ENCODE measurements at places on chromosomes 11 and 22.
A peak's percentile ranks its signal among the peaks of the same experiment; 100 is the strongest.

DNA sequence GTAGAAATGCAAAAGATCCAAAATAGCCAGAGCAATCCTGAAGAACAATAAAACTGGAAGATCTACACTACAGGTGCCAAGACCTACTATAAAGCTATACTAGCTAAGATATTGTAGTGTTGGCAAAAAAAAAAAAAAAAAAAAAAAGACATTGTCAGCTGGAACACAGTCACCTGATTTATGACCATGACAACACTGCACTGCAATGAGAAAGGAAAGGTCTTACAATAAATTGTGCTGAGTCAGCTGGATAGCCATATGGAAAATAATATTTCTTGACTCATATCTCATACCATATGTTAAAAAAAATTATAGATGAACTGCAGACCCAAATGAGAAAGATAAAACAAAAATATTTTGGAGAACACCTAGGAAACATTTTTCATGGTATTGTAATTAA lies 3.1 kb upstream of the PANX3 start:
- DNase-seq: no peak

DNA sequence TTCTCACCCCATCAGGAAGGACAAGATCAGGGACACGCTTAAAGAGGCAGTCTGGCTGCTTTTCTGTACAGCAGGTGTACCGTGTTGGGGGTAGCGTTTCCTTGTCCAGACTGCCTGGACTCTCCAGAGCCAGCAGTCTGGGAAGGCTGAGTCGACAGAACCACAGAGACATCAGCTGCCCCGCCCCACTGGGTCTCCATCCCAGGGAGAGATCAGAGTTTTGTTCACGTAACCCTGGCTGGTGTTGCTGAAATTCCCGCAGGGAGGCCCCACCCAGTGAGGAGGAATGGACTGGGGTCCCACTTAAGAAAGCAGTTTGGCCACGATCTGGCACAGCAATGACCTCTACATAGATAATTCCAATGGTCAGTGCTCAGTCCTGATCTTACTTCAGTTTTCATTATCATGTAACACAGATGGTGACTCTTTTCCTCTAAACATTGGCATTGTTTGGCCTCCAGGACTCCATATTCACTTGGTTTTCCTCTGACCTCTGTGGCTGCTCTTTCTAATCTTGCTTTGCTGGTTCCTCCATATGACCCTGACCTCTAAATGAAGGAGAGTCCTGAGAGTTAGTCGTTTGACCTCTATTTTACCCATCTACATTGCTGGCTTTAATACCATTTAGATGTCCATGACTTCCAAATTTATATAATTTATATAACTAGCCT lies 89.6 kb upstream of the LRRC55 start:
- DNase-seq: no peak

DNA sequence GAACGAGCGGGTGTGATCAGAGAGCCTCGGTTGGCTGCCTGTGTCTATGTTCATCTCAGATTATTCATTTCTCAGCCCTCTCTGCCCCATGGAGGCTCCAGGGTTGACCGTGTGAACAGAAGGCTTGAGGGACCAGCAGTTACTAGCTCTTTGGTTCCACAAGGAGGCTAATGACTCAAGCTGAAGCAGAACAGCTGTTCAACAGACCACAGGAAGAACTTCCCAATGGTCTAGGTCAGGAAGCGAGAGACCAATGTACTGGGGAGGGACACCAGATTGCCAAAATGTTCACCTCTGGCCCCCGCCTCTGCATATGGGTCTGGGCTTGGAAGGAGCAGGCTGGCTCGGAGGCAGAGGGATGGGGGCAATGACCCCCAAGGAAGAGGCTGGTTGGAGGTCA lies 14.7 kb upstream of the PDE2A start:
- no peak for DNase-seq

GRCh38 chr22:24095826-24096757 lies 85.0 kb downstream of the CABIN1 start:
- DNase-seq: peak; percentile 21

DNA sequence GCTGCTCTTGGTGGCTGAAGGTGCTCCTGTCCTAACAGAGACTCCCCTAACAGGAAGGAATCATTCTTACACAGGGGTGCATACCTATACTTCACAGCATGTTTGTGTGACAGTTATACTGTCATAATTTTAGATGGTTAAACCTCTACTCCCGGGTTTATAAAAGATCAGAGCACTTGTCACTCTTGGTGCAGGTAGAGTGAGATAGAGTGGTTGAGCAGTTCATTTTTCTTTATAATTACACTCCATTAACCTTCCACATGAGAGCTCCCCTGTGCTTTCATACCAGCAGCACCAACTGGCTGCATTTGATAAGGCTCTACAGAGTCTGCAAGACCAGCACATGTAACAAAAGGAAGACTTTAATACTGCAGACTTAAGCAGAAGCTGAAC lies 72.9 kb downstream of the LARGE2 start:
- DNase-seq: no peak

GRCh38 chr11:84714316-84714780 lies 912.8 kb downstream of the DLG2 start:
- DNase-seq: peak; percentile 48

- no peak for DNase-seq
These were observed 41.8 kb downstream of the CCDC81 start for GRCh38 chr11:86416494-86416893.

GRCh38 chr11:101082813-101083212 lies 46.8 kb downstream of the PGR start:
- DNase-seq: no peak

- DNase-seq: no peak
These were observed 40.0 kb downstream of the LINC01488 start for GRCh38 chr11:69521457-69521856.

DNA sequence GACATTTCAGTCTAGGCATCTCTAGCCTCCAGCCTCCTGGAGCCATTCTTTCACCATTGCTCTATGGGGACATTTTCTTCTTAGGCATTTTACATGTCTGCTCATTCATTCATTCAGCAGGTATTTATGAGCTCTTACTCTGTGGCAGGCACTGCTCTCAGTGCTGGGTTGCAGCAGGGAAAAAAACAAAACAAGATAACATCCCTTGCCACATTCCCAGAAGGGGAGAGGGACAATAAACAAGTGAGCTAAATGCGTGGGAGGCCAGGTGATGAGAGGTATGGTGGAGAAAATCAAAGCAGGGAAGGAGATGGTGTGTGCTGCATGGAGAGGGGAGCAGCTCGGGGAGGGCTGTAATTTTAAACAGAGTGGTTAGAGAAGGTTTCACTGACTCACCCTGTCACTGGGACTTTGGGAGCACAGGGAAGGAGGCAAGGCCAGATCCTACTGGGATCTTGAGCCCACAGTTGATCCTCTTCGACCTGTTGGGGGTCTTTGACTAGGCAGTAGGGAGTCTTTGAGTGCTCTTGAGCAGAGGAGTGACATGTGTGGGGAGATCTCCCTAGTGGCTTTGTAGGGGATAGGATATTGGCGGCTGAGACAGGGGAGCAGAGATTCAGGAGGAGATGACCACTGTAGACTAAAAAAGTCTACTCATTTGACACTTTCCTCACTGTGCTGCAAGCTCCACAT lies 17.0 kb downstream of the MICAL2 start:
- DNase-seq: no peak

DNA sequence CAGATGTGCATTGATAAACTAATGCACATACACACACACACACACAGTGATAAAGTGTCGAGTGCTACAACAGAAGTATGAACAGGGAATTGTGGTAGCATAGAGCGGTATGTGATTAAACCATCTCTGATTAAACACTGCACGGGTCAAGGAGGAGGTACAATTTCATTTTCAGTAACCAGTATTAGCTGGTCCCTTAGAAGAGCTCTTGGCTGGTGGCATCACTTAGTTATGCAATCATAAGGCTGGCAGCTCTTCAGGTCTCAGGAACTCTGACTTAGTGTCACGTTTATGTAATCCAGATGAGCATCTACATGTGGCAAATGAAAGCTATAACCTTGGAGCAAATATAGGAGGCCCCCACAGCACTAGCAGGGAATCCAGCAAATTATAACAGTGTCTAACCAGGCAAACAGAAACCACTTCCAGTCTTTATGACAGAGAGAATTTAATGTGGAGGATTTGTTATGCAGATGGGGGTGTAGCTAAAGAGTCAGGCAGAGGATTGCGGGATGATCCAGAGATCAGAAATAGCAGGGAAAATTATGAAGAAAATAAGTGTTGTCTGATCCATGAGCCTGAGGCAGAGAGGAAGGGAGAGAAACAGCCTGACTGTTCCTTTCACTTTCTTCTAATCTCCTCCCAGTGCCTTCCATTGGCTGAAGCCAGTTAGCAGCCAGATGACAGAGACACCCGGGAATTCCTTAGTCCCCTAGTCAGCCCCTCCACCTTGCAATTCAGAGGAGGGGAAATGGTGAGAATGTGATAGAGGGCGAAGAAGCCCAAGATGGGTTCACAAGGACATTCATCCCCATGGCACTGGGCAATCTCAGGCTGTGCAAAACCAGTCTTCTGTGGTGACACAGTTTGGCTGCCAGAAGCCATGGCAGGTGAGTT lies 533.1 kb upstream of the TENM4 start:
- no peak for DNase-seq

- DNase-seq: no peak
These were observed 12.8 kb downstream of the AQP11 start for GRCh38 chr11:77602381-77603088.

- DNase-seq: no peak
These were observed 42.0 kb downstream of the CECR2 start for GRCh38 chr22:17411213-17411612.

- no peak for DNase-seq
These were observed 9.2 kb downstream of the EXT2 start for GRCh38 chr11:44104481-44105294.

DNA sequence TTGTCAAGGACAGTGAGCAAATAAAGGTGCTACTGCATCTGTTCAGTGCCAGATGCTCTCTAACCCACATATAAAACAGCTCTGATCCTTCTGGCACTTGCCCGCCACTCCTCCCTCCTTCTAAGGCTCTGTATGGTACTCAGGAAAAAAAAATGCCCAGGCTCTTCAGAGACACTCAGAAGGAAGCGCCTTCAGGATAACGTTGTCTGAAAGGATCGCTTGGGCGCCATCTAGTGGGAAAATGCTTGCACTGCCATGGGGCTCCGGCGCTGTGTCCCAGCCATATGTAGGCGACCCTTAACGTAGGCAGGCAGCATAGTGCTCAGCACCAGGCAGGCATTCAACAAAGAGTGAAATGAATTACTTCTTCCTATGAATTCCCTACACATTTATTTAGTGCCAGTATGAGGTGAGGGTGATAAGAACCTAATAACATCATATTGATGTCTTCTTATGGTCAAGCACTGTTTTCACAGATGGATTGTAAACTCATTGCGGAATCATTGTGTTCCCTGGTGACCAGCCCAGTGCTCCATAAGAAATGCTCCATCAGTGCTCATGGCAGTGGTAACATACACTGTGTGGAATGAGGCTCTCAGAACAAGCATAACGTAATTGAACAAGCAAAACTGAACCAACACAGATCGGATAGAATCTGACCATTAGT lies 39.6 kb downstream of the PAMR1 start:
- no peak for DNase-seq

DNA sequence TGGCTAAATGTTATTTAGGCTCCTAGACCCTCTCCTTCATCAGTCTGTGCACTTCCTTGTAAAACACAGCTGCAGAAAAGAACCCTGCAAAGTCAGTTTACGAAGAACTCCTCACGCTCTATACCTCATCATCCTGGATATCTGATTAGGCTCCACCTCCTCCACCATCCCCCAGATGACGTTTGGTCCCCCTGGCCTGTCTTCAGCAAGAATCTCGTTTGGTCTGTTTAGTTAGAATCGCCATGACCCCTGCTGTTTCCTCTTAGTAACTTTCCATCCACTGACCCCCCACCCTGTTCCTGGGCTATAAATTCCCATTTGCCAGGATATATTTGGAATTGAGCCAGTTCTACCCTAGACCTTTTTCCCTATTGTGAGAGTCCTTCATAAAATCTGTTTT lies 214.1 kb downstream of the OPCML start:
- no peak for DNase-seq

GRCh38 chr11:18320617-18321016 lies 1.3 kb downstream of the HPS5 start:
- no peak for DNase-seq

- DNase-seq: no peak
These were observed 29.1 kb downstream of the CSF2RB start for GRCh38 chr22:36942556-36942955.

GRCh38 chr11:2930704-2931419 lies 1.6 kb upstream of the PHLDA2 start:
- peak; percentile 93 for DNase-seq
